Hepatocyte (in vitro differentiated cells): ENCODE measurements at places on chromosomes 7 and 10.

- DNase-seq, result peak; percentile 37
These were observed 60.8 kb downstream of the RHOBTB1 start for GRCh38 chr10:60883187-60883586.

- DNase-seq, result no peak
These were observed 27.5 kb upstream of the ETV1 start for GRCh38 chr7:14016950-14017349.

GRCh38 chr7:155648752-155649339 lies 4.4 kb downstream of the RBM33 start:
- DNase-seq, result no peak

DNA sequence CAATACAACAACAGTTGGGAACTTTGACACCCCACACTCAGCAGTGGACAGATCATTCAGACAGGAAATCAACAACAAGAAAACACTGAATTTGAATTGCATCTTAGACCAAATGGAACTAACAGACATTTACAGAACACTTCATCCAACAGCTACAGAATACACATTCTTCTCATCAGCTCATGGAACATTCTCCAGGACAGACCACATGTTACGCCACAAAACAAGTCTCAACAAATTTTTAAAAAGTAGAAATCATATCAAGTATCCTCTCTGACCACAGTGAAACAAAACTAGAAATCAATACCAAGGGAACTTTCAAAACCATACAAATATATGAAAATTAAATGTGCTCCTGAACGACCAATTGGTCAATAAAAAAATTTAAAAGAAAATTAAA lies 212.3 kb downstream of the DNAJC1 start:
- DNase-seq, result no peak

DNA sequence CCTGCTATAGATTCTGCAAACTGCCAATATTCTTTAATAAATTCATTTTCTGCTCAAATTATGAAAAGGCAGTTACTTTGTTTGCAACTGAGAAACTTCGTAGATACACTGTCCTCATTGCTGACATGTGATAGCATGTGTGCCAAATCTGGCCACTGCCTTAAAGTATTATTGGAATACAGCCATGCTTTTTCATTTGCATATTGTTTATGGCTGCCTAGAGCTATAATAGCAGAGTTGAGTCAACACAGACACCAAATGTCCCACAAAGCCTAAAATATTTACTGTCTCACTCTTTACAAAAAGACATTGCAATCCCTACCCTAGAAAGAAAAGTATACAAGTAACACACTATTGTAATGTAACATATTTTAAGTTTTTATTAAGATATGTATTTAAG lies 647.4 kb downstream of the XPNPEP1 start:
- no peak for DNase-seq

GRCh38 chr7:28112467-28112866 lies 68.1 kb downstream of the JAZF1 start:
- no peak for DNase-seq

DNA sequence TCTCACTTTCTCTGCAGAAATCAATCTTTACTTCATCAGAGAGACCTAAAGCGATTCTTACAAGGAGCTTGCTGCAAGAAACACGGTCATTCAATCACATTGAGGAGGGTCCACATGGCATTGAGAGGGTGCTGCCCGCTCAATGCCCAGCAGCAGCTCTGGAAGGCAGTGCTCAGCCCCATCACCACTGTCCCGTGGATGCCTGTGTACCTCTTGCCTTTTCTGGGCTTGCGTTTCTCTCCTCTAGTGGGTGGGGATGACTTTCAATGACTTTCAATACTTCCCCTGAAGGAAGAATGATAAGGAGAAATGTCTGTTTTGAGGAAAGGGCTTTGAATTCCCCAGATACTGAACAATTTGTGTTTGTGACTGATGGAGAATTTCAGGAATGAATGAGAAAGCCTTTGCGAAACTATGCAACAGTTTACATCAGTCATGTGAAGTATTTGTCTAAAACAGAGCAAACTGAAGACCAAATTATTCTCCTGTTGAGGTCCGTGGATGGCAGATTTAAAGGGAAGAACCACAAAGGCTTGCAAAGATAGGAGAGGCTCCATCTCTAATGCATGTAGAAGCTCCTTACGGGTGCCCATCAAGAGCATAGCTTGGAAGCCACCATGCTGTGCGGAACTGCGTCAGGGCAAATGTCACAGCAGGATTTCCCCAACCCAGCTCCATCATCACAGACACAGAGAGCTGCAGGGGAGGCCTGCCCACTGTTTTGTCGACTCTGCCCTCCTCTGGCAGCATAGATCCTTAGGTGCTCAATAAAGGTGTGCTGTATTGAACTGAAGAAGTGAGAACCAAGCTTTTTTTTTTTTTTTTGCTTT lies 6.6 kb upstream of the ZNF22 start:
- no peak for DNase-seq

DNA sequence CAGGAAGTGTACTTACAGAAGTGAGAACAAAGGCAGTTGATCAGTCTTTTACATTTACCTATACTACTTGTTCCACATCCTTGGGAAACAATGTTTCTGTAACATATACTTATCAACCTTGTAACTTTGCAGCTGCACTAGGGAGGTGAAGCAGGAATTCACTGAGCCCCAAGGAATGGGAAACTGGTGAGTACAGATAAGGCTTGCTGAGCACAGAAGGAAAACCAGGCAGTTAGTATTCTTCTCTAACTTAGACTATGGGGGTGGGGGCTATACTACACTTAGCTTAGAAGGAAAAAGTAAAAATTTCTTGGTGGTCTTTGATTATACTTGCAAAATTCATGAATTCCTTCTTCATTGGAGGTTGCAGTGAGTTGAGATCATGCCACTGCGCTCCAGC lies 6.9 kb upstream of the ZNF33A start:
- DNase-seq, result no peak
